ENCODE measurements at places on chromosomes 16 and 17.
A peak's percentile ranks its signal among the peaks of the same experiment; 100 is the strongest.

- no peak for DNase-seq
Measured at GRCh38 chr17:15649861-15650421, 30.4 kb upstream of the FBXW10B start.

DNA sequence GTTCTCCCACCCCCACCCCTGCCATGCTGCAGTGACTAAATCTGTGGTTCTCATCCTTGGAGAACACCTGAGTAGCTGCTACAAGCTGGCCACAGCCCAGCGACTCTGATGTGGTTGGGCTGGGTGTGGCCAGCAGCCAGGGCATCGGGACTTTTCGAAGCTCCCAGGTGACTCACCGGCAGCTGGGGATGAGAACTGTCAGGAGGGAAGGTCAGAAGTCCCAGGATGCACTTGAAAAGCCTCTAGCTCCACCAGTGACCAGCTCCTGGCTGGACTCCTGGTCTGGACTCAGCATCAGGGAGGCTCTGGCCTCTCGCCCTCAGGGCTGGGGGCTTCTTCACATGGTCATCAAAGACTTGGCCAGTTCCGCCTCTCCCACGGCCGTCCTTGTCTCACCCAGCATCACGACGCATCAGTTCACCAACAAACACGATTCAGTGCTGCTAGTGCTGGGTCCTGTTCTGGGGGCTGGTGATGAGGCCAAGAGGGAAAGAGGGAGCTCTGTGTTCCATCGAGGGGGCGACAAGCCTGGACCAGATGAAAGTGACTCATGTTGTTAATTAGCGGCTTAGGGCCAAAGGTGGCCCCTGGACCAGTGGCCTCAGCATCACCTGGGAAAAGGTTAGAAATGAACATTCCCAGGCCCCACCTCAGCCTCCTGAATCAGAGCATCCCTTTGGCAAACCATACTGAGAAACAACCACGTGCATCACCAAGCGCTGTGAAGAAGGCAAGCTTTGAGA, 3.9 kb upstream of the C17orf99 start:
- no peak for DNase-seq

DNA sequence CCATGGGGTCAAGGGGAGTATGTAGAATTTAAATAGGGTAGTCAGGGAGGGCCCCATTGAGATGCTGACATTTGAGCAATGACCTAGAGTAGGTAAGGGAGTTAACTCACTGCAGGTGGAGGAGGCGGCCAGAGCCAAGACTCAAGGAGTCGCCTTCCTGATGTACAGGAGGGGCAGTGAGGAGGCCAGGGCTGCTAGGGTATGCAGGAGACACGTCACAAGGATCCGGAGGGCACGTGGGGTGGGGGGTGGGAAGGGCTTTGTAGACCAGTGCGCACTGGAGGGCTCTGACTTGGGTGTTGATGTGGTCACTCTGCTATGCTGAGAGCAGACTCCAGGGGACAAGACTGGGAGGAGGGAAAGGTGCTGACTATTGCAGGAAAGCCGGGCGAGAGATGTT, 37.5 kb downstream of the SPECC1 start:
- DNase-seq, result no peak

DNA sequence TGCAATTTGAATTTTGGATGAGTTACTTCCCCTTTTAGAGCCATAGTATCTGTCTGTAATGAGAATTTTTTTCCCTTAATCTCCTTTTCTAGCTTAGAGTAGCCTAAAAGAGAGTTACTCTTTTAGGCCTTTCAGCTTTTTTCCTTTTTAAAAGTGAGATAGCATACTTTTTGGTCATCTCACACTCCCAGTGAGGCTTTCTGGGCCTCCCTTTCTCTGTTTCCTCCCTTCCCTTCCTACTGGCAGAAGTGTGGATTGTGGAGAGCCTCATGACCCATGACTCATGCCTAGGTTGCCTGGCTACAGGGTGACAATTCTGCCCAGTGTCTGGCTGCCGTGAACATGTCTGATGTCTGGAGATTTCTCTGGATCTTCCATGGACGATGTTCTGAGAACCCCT, 15.2 kb downstream of the KRT23 start:
- DNase-seq, result no peak

- no peak for DNase-seq
Measured at GRCh38 chr17:44642834-44643233, 13.4 kb upstream of the MEIOC start.

DNA sequence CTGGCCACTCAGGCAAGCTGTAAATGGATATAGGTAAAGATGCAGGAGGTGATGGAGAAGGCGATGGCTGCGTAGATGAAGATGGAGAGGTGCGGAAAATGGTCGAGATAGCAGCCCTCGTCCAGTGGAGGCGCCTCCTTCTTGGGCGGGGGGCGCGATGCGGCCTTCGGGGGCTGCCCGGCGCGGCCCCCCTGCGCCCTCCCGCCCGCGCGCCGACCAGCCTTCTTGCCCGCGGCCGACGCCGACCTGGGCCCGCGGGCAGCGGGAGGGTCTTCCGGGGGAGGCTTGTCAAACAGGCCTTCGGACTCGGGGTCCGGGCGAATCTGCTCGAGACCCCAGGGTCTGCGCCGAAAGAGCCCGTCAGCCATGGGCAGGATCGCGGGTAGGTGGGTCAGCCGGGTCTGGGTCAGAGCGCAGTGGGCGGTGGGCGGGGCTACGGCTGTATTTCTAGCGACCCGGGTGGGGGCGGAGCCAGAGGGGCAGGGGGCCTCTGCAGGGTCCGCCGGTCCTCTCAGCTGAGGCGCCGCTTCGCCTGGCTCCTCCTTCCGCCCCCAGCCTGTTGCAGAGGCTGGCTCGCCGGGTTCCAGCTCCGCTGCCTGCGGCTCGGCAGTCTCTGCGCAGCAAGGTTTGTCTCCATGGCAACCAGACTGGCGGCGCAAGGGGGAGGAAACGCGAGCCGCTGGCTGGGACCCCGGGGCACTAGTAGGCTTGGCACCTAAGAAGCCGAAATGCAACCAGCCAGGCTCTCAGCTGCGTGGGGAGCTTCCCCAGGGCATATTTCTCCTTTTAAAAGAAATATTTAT, 14.4 kb downstream of the MIS12 start:
- DNase-seq, result peak; percentile 92
